ENCODE measurements at places on chromosomes 1 and 21.

- DNase-seq = no peak
Observed at GRCh38 chr1:5640845-5641244, 351.4 kb downstream of the NPHP4 start.

- no peak for DNase-seq
Observed at GRCh38 chr1:35885961-35886558, 3.1 kb downstream of the AGO1 start.

DNA sequence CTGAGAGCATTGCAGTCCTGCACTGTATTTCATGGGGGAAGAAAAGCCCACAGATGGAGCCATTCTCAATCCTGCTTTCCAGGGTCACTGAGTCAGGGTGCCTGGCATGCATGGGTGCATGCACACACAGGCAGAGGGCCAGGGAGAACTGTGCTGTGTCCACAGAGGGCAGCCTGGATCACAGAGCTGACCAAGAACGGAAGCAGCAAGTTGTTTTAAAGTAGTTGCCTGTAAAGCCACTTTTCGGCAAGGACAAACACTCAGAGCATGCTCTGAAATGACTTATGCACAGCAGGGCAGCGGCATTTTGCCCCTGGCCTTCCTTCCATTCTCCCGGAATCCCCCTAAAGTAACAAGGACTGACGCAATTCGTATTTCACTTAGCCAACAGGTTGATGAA, 3.6 kb downstream of the ERG start:
- no peak for DNase-seq

GRCh38 chr1:19015476-19015875, 59.0 kb upstream of the IFFO2 start:
- DNase-seq = no peak

DNA sequence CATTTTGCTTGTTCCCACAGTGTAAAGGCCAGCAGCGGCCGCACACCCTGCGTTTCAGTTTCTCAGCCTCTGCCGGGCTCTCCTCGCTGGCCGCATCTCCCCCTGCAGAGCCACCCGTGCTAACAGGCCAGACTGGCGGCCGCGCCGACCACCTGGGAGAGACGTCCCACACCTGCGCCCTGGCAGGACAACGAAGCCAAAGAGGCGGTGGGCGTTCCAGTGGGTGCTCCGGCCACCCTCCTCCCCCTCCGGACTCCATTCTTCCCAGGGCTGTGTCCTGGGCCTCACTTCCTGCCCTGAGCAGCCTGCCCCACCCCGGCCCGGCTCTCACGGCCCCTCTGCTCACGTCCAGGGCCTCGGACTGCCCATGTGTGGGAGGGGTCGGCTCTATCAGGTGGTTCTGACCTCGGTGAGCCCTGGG, 31.9 kb upstream of the SLC19A1 start:
- DNase-seq = no peak

DNA sequence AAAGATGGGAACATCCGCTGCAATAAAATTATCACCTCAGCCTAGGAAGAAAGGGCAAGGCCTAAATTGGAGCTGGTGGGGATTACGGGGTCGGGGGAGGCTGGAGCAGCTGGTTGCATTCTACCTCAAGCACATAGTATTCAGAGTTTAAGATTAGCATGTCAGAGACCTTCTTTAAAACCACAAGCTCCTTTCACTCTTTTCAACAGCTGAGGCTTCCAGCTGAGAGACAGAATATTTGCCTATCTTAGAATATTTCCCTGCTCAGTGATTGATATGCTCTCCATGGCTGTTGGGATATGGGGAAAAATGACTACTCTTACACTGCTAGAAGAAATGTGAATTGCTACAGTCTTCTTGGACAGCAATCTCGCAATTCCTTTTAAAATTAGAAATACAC, 248.6 kb downstream of the TBX15 start:
- DNase-seq = no peak

DNA sequence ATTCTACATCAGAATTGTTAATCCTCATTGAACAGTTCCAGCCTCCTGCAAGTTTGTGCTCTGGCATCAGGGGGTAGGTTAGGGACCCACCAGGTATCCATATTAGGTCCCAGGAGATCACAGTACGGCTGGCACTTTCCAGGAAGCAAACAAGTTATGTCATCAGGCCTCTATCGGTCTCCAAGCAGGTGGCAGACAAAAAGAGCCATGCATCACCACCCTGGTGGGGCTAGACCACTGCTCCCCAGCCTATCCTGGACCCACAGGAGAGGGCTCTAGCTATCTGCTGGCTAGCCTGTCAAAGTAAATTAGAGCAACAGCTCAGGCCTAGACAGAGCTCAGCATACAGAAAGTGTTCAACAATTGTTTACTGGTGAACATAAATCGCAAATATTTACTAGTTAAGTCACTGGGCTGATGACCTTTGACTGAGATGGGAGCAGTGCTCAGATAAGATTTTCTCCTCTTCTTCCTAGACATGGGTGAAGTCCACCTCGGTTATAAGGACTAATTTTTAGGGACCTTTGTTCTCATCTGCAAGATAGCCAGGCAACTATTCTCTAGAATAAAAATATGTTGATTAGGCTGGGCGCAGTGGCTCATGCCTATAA, 6.4 kb downstream of the NUAK2 start:
- no peak for DNase-seq

GRCh38 chr21:35994613-35995012, 65.7 kb downstream of the SETD4 start:
- DNase-seq = no peak

GRCh38 chr1:243443557-243443956, 187.7 kb downstream of the SDCCAG8 start:
- no peak for DNase-seq

- no peak for DNase-seq
Observed at GRCh38 chr1:75531570-75531969, 79.3 kb downstream of the SLC44A5 start.

DNA sequence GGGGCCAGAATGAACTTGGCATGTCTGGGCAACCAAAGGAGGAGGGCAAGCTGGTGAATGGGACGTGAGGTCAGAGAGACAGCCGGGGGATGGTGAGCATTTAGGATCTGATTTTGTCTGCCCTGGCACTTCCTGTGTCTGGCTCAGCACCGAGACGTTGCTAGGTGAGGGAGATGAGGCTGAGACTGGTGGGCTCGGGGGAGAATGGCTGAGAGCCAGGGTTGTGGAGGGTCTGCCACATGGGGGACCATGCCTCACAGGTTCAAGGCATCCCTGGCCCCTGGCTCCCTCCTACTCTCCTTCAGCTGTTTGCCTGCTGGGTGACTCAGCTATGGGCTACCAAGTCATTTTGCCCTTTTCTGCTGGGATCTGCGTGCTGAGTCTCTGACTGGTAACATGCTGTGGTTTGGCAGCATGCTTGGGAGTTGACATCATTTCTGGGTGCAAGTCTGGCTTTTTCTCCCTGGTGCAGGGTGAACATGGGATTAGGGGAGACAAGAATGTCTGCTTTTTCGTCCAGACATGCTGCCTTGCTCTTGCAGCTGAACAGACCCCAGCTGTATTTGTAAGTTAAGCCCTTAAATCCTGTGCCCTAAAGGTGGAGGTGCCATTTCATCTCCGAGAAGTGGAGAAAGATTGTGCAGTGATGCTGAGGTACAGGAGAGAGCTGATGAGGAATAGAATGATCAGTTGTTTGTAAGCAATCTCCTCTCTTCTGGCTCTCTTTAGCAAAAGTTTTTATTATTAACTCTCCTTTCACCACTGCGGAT, 17.6 kb downstream of the GALNT2 start:
- DNase-seq = peak; percentile 98

DNA sequence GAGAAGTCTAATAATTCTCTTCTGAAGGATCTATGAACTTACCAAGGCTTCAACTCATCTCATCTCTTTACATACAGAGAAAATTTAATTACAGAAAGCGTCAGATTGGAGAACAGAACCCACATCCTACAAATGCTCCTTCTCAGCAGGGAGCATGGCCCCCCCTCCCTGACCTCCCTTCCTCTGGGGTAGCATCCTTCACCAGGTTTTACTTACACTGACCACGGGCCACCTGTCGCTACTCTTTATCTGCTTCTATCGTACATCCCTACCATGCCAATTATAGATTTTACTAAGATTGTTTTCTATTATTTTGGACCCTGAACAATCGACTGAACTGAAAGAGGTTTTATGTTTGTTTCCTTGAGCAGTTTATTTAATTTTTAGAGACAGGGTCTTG, 25.8 kb downstream of the RIPPLY3 start:
- DNase-seq = no peak
